ENCODE measurements at places on chromosomes 11 and 22.

DNA sequence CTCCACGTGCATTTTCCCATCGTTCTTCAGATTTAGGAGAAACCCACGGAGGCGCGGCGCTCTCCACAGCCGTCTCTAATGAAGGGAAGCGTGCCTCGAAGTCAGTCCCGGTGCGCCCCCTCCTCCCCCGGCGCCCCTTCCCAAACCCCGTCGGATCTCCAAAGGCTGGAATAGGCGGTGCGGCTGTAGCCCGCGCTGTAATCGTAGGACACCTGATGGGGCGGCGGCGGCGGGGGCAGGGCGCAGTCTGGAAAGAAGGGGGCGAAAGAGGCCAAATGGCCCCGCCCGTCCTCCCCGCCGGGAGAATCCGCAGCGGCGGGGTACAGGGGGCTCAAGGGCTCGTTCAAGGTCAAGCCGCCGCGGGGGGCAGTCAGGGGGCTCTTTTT lies 1.3 kb downstream of the FAM181B start:
- no peak for DNase-seq

DNA sequence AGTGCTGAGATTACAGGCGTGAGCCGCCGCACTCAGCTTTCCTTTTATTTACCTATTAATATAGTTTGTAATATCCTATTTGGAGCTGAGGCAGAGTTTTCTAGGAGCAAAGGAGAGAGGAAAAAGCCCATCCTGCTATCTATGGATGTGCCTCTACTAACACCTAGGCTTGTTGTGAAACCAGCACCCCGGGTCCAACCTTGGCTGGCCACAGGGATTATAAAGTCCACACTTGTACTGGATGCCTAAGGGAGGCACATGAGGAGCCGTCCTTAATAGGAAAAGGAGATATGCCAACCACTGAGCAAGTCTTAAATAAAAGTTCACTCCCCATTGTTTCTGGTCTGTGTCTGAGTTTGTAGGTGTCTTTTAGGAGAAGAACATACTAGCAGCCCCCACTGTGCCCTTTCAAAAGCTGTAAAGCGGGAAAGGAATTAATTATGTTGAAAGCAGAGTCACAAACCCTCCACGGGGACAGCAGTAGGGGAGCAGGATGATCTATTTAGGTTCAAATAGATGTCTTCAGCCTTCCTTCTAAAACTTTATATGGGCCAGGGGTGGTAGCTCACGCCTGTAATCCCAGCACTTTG lies 29.3 kb downstream of the RRP7A start:
- DNase-seq: no peak

DNA sequence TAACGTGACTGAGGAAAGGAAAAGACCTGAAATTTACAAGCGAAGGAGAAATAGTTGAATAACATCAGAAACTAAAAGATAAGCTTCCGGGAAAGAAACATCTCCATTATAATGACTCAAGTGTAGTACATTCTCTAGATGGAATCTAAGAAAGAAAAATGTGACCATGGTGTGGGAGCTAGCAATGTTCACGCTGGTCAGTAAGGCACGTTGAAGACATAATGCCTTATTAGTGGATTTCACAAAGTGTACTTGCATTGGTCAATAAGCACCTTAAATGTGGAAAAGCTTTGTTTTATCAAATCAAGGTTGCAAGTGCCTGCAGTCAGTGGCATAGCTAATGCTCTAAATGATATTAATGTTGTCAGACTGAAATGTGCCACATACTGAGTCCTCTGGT lies 2.8 kb upstream of the LARGE1 start:
- no peak for DNase-seq

DNA sequence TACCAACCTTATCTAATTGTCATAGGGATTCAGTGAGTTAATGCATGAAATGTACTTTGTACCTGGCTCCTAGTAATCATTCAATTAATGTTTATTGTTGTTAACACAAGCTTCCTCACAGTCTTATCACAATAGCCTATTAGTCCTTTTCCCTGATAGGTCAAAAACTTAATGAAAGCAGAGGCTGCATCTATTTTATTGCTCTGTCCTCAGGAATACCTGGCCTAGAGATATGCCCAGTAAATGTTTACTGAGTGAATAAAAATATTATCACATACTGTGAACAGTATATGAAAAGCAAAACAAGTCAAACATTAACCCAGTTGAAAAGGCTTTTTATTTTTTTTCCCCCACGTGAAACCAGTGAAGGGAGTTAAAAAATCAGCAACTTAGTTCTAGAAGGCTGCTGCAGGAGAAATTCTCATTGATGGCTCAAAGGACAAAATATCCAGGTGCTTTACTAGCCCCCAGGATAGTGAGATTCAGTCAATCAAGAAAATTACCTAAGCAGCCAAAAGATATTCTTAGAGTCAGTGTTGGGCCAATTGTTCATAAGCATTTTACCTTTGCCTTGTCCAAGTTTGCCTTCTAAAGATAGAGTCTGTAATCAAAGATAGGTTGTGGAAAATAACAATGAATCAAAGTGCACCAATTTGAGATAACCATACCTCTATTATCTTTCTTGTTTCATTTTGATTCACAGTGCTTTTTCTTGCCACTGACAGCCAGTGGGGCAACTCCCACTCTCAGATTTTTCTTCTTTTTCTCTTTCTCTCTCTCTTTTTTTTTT lies 34.4 kb upstream of the SLC6A5 start:
- DNase-seq: no peak

DNA sequence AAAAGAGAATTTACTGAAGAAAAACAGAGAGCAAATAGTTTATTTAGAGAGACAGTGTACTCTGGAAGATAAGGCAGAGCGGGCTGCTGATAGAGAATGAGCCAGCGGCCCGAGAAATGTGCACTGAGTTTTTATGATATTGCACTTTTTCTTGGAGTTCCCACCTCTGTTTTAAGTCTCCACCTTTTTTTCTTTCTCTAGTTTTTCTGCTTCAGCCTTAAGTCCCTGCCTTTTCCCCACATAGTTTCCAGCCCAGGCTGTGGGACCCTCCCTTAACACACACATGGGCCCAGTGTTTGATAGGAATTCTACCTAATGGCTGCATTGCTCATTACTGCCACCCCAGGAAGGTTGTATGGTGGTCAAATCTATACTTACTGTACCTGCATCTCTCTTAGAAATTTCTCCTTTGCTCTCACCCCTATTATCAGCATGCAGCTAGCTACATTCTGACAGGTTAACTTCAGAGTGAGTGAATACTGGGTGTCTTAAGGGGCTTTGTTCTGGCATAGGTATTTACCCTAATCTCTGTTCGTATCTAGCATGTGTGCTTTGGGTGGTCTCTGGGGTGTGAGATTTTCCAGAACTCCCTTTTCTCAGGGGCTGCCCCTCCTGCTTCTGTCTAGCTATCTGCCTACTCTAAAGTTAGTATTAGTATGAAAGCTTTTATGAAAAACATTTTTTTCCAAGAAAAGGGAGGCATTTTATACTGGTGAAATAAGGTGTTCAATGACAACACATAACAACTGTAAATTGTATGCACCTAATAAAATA lies 127.3 kb upstream of the TOP3B start:
- no peak for DNase-seq

Data from nucleus accumbens (tissue), 56 donors.